ENCODE measurements at places on chromosomes 16 and 17. TPM values are rescaled to one million over a fixed set of nuclear protein-coding genes. Genes with fewer than 3 reads are reported as not detected.

The HCFC1R1 gene
- total RNA-seq: 219 TPM

The KRTAP4-4 gene
- total RNA-seq: not detected

The SLFN12L gene
- total RNA-seq: not detected

The MT1X gene
- 538 TPM for total RNA-seq

The TBC1D3E gene
- not detected for total RNA-seq

The CHST5 gene
- total RNA-seq: 0.10 TPM

The ABI3 gene
- not detected for total RNA-seq

The ZNF785 gene
- not detected for total RNA-seq

The KCNJ12 gene
- 1.6 TPM for total RNA-seq

The OR2C1 gene
- not detected for total RNA-seq

The DNAH3 gene
- total RNA-seq: 0.22 TPM

The CTRB1 gene
- not detected for total RNA-seq

The KRT36 gene
- total RNA-seq: 0.07 TPM

The CACNG1 gene
- total RNA-seq: not detected

The C17orf78 gene
- not detected for total RNA-seq

The SLC22A31 gene
- 1.9 TPM for total RNA-seq

The TBKBP1 gene
- 5.4 TPM for total RNA-seq

The ST6GALNAC2 gene
- total RNA-seq: 0.67 TPM

The SYCE1L gene
- 4.8 TPM for total RNA-seq
